ENCODE measurements at places on chromosomes 6 and 20.
A peak's percentile ranks its signal among the peaks of the same experiment; 100 is the strongest.

DNA sequence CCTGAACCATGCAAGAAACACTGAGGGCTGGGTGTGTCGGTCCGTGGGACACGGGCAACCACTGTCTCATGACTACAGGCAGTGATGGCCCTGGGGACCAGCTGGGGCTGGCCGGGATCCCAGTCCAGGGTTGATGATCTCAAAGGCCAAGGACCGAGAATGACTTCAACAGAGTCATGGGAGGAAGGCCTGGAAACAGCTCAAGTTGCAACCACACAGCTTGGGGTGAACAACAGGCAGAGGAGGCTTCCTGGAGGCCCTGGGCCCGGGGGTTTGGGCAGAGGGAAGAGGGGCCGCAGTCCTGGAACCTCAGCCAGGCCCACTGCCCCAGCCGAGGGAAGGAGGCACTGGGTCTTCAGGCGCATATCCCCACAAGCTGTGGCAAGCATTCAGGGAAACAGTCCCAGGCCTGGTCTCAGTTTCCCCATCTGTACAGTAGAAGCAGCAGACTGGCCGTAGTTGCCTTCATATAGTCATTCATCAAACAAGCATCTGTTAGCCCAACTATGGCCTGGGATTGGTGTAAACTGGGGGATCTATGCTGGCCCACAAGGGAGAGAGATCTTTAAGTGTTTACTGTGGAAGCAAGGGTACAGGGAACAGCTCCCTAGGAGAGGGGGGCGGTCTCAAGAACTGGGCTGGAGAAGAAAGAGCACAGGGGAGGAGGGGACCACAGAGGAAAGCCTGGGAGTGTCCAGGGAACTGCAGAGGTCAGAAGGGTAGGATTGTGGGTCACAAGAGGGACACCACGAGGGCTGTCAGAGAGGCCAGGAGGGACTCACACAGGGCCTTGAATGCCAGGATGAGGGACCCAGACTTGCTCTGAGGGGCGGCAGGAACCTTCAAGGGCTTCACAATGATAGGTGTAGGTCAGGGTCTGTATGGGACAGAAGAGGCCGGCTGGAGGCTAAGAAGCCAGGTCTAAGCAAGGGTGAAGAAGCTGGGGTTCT, 2.1 kb downstream of the MYL9 start:
- no peak for DNase-seq

DNA sequence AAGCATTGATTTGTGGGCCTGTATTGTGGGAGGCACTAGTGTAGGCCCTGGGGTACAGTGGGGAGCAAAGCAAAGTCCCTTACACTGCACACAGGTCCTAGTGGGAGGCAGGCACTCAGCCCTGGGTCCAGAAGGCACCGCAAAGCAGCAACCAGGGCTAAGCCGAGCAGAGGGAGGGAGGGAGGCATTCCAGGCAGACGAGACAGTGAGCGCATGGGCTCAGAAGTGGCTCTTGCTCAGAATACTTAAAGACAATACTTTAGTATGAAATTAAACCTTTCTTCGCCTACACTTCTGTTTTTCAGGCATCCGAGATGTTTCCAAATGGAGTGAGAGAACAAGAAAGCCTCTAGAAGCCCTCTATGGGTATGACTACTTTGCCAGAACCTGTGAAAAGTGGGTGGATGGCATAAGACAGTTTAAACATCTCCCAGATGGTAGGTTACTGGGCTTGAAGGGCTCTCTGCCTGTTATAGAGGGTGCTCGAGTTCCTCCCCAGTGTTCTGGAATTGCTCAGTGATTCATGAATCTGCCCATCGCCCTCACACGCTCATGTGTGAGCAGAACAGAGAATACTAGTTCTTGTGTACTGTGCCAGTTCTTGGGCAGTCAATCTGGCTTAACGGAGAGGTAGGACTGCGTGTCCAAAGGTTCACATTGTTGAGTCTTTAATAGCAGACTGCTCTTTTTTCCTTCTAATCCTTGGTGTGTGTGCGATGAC, 18.7 kb downstream of the BPHL start:
- DNase-seq = no peak

DNA sequence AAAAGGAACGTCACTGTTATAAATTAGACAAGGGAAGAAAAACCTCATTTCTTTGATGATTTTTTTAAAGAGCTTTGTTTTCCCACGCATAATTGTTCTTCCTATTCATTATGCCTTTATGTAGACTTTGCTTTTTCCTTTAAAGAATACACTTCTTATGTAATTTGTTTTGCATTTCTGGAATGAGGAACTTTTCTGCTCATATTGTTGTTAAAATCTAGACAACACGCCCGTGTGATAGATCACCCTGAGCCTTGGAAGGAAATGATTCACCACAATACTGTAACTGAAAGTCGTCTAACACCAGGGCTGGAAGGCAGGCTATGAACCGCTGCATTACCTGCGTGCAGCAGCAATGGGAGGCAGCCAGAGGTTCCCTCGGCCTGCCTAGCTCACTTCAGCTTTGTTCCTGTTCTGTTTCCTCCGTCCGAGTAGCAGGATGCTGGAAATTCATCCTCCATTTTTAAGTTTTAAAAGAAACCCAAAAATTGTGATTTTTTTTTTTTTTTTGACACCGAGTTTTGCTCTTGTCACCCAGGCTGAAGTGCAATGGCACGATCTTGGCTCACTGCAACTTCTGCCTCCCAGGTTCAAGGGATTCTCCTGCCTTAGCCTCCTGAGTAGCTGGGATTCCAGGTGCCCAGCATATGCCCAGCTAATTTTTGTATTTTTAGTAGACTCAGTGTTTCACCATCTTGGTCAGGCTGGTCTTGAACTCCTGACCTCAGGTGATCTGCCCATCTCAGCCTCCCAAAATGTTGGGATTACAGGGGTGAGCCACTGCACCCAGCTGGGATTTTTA, 49.6 kb upstream of the ZNF217 start:
- peak; percentile 33 for DNase-seq

DNA sequence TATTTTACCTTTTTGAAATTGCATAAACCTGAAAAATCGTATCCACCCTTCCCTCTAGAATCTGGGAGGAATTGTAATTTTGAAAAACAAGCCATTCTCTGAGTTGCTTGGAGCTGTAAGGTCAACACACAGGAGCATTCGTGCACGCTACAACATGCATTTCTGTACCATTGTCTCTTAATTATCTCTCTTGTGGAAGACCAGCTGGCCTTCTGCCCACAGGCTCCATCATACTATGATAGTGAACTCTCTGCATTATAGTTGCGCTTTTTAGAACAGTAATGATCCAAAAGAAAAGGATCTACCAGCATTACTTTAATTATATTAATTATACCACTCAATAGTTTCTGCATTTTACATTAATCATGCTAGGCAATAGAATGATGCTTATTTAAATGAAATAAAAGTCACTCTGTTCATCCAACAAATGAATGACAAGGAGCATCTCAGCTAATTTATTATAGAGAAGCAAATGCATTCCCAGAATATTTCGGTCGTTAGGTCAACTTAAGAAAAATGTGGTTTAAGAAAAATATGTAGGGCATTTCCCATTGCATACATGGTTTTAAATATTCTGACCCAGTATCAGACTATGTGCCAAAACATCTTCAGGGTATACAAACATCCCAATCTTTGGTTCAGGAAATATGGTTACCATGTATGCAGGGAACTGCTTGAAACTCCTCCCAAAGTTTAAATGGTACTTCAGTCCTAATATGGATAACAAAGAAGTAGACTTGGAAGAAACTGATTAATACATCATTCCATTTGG, 263.5 kb downstream of the TFAP2A start:
- no peak for DNase-seq

DNA sequence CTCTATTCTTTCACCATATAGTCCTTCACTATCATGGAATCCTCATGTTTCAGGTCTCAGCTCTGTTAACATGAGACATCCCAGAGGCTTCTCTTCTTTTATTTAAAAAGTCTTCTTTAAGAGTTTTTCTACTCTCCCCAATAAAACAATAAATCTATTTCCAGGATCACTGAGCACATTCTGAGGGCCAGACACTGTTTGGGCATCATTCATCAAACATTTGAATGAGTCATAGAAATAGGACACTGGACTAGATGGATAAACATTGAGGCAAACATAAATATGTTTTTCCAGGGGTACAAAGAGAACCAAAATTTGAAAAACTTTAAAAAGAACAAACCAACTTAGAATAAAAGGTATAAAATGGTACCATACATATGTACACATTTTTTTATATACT, 554.4 kb downstream of the KIF16B start:
- DNase-seq = no peak

- no peak for DNase-seq
These were observed 105.4 kb upstream of the AKIRIN2 start for GRCh38 chr6:87807475-87807874.

GRCh38 chr6:62285612-62286469, at the start of gene KHDRBS2:
KHDRBS2 (minus strand) TSS chr6:62286225.
- DNase-seq = no peak

GRCh38 chr20:61702246-61702645, 363.4 kb downstream of the TAF4 start:
- no peak for DNase-seq

GRCh38 chr6:162636167-162636566, 91.4 kb downstream of the PRKN start:
- DNase-seq = no peak

DNA sequence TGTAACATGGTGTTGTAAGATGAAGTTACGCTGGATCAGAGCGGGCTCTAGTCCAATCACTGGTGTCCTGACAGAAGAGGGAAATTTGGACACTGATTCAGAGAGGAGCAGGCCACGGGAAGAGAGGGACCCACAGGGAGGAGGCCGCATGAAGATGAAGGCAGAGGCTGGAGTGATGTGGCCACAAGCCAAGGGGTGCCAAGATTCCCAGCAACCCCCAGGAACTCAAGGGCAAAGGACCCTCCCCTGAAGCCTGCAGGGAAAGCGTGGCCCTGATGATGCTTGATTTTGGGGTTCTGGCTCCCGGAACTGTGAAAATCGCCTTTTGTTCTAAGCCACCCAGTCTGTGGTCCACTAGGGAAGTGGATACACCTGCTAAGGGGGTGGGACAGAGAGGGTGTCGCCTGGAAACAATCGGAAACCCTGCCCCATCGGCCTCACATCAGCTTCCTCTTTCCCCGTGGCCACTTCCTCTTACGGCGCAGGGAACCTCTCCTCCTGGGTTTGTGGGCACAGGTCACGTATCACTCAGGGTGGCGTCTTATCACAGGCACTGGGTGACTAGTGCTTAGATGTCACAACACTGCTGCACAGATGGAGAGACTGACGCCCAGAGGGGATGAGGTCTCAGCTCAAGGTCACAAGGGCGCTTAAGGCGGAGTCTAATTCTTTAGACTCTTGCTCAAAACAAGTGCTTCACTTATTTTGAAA, 58.0 kb downstream of the SULF2 start:
- peak; percentile 10 for DNase-seq

- no peak for DNase-seq
These were observed 94.4 kb upstream of the TNFAIP3 start for GRCh38 chr6:137772541-137773250.

DNA sequence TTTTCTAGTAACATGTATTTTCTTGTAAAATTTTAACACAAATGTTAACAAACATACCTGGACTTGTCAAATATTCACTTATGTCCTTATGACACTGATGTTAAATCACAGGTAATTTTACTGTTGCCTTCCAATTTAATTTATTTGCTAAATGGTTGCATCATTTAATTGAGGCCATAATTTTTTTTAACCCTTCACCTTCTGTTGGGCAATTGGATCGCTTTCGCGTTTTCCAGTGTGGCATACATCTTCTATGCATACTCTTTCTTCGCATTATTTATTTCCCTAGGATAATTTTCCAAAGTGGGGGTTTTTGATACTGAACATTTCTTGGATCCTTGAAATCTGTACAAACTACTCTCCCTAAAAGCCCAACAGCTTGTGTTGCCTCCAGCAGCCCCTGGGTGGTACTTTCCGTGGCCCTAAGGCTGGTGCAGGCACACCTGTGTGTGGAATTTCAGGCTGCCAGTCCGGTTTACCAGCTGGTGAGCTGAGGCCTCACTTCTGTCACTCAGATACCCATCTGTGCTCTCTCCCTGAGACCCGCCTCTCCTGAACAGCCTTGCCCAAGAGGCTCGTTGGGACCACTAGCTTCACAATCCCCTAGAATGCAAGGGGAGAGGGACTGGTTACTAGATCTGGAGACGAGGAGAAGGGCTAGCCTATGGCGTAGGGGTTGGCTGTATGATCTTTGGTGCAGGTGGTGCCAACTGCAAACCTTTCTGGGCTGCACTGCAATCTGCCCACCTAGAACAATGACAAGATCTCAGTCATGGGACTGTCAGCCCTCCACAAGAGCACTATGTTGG, 11.2 kb upstream of the C20orf144 start:
- no peak for DNase-seq

DNA sequence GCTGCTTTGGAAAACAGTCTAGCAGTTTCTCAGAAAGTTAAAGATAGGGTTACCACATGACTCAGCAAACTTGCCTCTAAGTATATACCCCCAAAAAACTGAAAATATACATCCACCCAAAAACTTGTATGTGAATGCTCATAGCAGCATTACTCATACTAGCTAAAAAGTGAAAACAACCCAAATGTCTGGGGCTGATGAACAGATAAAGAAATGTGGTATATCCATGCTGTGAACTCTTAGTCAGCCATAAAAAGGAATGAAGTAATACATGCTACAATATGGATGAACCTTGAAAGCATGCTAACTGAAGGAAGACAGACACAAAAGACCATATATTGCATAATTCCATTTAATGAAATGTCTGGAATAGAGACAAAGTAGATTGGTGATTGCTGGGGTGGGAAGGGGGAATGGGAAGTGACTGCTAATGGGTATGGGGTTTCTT, 79.9 kb upstream of the GLP1R start:
- DNase-seq = no peak

DNA sequence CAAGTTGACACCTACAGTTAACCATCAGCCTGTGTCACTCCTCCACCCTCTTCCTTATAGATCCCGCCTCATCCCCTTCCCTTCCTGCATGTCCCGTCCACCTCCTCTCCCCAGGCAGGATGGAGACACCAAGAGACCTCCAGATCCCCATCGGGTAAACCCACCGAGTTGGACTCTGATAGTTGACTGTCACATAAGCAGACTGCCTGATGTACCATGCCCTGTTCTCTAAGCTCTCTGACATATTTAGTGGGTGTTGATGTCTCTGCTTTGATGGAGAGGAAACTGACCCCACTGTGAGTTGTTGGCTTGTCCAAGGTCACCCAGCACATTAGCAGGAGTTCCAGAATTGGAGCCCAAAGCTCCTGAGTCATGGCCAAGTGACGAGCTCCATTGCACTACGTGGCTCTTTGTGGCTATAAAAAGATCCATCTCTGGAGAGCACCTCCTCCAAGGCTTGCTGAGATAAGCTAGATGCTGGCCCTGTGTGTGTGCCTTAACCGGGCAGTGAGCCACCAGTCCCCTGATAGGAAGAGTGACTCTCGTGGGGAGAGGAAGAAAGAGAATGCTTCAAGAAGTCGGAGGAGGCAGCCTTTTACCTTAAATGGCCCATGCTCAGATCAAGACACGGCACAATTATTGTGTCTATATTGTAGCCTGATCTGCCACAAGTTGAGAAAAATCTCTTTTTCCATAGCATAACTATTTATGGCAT, 236.0 kb upstream of the ECI2 start:
- DNase-seq = no peak

DNA sequence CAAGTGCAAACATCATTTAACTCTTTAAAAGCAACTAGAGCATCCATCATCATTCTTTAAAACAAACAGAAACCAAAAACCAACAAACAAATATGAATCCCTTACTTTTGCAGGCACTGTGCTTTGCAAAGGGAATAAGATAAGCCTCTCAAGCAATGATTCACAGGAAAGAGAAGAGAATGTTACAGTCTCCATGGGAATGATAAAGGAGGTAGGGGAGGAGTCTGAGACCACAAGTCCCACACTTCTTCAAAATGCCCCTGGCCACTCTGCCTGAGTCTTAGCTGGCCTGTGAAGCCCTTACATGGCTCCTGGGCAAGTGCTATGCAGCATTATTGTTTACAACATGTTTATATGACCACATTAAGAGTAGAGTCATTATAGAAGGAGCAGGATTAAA, 257.7 kb upstream of the MARCKS start:
- DNase-seq = no peak

Data from activated naive CD8-positive, alpha-beta T cell treated with anti-CD3 and anti-CD28 coated beads, Interleukin-2, amount 50 U/mL, for 16 hours (primary cell).